ENCODE measurements at places on chromosomes 7 and 10.

DNA sequence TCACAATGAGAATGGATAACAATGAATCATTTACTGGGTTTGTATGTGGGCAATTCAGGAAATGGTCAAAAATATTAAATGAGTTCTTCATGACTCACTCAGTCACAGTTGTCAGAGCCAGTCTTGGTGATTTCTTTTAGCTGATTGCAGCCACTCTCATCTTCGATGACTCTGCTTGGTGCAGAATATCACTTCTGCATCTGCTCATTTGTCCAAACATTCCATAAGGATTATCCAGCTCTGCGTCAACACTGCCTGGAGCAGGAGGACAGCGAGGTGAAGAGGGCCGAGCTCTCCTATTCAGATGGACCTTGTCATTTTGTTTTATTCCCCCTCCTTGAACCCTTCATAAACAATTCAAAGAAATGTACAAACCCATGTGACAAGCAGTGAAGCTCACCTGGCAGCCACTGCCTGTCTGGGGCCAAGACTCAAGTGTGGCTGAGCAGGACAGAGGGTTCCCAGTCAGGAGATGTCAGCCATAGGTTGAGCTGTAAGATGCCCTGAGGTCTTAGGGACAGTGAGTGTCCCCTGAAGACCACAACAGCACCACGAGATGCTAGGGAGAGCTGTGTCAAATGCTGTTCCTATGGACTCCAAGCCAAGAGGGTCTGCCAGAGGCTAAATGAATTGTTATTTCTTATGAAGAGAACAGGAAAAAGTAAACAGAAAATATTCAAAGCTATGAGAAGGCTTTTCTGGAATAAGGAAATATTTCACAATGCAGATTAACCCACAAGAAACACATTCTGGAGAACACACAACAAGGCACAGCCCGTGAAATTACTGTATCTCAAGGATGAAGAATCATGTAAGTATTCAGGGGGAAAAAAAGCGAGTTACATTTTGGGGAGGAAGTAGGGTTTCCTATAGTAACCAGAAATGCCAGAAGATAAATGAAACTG, 33.1 kb upstream of the EGFR start:
- DNase-seq, result no peak

DNA sequence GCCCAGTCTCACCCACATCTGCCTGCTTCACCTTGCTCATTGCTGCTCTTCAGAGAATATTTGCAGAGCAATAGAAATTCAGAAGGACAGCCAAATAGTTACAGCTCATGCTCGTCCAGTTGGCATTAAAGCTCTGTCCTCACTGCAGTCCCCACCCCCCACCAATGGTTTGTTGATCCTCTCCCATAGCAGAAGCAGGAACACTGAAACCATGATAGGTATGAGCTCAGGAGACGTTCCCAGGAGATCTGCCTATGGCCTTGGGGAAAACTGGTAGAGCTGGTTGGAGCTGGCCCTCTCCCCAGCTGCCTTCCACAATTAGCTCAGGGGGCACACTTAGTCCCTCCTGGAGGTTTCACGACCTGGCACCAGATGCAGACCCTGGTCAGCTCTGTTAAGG, 68.6 kb upstream of the KMT2C start:
- no peak for DNase-seq

- no peak for DNase-seq
Observed at GRCh38 chr7:138434597-138435019, 25.5 kb upstream of the TRIM24 start.

DNA sequence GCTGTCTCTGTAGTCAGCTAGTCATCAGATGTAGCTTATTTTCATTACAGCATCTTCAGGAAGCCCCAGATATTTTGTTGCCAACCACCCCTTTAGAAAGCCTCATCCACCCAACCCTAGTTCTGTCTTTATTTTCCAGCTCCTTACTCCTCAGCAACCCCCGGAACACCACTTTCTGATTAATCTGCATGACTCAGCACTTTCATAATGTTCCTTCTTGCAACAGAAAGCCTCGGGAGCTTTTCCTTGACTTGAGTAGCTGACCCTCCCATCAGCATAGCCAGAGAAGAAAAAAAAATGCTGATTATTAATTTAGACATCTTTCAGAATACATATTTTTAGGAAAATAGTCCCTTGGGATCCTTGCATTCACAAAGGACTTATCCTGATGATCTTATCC, 244.0 kb upstream of the CXCL12 start:
- DNase-seq, result no peak

DNA sequence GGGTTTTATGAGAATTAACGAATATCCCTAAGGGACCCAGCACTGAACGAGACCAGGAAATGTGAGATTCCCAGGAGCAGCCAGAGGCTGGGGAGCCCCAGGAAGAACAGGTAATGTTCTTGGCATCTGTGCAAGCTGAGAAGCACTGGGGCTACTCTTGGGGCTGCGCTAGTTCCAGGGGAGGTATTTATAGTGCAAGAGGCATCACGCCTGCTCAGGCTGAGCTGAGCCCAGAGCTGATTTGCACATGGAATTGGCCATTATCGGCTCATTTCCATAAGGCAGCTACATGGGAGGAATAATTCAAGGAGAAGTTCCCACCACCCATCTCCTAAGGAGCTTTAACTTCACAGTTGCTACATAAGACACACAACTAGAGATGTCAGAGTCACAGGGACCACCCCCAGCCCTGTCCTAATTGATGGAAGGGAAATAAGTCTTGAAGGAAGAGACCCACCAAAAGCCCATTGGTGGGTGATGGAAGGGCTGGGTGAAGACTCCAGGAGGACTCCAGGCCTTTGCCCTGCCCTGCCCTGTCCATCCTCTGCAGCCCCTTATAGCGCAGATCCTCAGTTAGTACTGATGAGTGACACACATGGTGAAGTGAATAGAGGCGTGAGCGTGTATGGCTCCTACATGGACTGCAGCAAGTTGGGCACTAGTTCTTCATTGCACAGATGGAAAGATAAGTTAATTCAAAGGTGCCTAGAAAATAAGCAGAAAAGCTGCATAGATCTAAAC, 178.9 kb downstream of the GRID1 start:
- DNase-seq, result no peak

DNA sequence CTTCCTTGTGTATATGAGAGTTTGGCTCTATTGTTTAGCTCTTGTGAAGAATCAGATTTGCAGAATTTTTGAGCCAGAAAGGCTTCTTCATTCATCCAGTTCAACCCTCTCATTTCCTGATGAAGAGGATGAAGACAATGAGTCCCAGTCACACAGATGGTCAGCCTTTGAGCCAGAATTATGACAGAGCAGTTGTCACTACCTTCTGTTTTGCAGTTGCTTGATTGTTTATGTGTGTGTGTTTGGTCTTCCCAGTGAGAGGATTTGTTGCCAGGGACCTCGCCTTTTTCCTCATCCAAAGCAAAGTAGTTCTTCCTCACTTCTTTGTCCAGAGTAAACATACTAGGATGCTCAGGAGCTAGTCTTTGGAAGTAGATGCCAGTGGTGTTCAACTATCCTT, 15.6 kb downstream of the MDFIC start:
- no peak for DNase-seq

DNA sequence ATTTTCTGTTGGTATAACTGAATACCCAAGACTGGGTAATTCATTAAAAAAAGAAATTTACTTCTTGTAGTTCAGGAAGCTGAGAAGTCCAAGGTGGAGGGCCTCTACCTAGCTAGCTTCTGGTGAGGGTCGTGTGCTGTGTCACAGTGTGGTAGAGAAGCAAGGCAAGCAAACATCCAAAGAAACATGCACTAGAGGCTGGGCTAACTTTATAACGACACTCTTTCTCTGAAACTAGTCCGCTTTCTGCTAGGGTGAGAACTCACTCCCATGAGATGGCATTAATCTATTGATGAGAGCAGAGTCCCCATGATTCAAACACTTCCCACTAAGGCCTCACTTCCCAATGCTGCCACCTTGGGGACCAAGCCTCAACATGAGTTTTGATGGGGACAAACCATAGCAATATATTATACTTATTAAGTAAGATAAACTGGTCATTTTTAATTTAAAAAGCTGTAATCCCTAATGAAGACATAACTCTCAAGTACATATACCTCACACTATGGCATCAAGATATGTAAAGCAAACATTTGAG, 50.8 kb downstream of the PHYHIPL start:
- DNase-seq, result no peak

DNA sequence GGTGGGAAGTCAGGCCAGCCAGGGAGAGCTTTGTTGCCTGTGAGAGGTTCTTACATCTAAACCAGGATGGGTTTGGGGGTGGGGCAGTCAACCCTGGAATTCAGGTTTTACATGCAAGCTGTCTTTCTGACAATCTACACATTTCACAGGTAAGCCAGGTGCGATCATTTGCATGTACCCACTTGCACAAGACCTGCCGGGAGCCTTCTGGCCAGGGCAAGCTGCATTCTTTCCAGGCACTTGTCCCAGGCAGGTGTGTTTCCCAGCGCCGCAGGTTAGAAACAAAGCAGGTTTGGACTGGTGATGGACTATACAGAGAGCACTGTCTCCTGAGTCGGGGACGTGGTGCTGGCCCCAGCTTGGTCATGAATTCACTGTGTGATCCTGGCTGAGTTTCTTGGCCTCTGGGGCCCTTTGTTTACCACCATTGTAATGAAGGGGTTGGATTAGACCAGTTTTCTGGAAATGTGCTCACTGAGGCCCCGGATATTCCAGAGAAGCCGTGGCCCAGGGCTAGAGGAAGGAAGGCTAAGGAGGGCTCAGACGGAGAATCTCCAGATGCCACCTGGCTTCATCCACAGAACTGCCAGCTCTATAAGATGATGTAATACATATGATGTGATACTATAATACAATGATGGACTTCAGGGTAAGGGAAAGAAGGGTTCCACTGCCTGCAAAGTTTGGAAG, 205.2 kb upstream of the SVIL start:
- DNase-seq, result no peak

- no peak for DNase-seq
Observed at GRCh38 chr10:75910032-75910431, 478.6 kb downstream of the LRMDA start.

GRCh38 chr10:80468002-80468401, 13.9 kb downstream of the TSPAN14 start:
- no peak for DNase-seq

- no peak for DNase-seq
Observed at GRCh38 chr7:47349401-47349800, 232.5 kb downstream of the TNS3 start.

GRCh38 chr10:48219194-48219593, 55.3 kb downstream of the FRMPD2 start:
- DNase-seq, result no peak

DNA sequence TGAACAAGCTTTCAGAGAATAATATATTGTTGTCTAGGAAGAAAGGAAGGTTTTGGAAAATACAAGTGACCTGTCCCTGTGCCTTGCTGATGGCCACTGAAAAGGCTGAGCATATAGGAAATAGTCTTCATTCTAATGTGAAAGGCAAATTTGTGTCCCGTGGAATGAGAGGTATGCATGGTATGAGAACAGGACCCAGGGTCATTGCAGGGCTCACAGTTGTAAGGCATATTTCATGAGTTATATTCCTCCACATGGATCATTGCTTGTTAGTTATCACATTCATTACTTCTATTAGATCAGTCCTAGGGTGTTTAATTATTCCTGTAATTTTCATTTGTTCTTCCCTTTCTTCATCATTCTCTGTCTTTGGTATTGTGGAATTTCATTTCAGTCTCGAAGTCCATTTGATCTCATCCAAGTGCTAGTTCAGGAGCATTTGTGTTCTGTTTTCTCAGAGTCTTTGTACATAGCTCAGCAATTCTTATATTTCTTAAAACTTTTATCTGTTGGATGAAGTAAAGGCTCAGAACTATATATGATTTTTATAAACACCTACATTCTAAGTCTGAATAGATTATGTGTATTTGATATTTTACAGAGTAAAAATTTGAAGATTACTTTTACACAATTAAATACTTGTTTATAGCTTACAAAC, 39.4 kb upstream of the ARHGAP21 start:
- no peak for DNase-seq

- no peak for DNase-seq
Observed at GRCh38 chr7:130515315-130516040, 23.6 kb downstream of the MEST start.

DNA sequence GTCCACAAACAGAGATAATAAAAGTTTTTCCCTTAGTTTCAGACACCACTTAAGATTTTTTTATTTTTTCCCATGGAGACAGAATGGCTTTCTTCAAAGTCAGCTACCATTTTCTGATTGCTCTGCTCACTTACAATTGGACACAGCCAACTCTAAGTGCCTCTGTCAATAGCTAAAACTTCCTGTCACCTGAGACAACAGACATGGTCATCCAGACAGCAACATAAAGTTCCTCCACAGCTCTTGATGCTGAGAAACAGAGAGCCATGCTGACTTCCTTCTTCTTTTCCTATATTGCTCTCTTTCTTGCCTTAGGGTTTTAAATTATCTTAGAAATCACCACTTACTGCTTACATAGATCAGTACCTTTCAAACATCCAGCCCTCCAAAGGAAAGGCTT, 12.0 kb downstream of the ZNF800 start:
- no peak for DNase-seq

DNA sequence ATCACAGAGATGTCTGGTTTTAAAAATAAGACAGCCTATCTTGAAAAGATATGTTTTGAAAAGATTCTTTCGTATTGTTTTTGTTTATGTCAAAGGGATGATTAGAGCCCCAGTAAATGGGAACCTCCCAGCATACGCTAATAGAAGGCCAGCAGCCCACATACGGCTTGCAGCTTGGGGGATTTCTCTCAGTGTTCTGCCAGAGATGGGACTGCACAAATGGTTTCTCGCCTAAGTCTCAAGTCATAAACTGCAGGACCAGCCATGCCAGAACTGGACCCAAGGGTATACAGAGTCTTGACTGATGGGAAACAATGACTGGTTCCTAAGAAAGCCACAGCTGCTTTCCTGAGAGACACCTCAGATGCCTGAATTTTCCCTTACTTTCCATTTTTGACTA, 306.9 kb upstream of the DGKB start:
- no peak for DNase-seq

DNA sequence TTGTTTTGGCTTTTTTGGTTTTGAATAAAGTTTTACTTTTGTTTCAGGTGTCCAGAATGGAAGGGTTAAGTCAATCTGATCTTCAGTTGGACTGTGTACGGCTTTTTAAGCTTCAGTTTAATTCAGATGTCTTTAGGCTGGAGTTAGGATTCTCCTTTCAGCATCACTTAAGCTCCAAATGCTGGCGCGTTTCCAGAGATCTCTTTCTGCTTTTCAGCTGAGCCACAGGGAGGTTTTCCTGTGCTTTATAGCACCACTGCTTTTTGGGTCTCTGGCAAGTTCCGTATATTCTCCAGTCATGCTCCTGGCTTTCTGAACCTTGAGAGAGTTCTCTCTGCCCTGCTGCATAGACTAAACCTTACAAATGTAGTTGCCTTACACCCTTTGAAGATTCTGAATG, 60.0 kb downstream of the VTI1A start:
- no peak for DNase-seq

DNA sequence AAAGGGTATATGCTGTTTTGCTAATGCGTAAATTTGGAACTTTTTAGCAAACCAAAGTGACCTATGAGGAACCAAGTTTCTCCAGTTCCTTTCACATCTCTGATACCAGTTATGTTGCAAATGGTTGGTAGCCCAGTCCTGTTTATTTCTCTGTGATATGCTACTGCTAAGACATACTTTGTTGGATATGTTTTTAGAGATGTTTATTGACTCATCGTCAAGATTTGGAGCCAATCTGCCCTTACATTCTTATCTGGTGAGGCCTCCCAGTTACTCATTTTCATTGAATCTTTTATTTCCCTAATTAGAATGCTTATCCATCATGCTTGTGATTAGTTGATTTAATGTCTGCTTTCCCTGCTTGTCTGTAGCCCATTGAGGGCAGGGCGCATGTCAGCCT, 58.9 kb downstream of the LRGUK start:
- no peak for DNase-seq

- no peak for DNase-seq
Observed at GRCh38 chr7:27950123-27950522, 210.2 kb downstream of the TAX1BP1 start.

GRCh38 chr7:96315125-96315512, 6.8 kb downstream of the SLC25A13 start:
- DNase-seq, result no peak

Data from NCI-H1092 (cell line).